GM19239 (cell line): ENCODE measurements at places on chromosomes 13 and 19.
A peak's percentile ranks its signal among the peaks of the same experiment; 100 is the strongest.

DNA sequence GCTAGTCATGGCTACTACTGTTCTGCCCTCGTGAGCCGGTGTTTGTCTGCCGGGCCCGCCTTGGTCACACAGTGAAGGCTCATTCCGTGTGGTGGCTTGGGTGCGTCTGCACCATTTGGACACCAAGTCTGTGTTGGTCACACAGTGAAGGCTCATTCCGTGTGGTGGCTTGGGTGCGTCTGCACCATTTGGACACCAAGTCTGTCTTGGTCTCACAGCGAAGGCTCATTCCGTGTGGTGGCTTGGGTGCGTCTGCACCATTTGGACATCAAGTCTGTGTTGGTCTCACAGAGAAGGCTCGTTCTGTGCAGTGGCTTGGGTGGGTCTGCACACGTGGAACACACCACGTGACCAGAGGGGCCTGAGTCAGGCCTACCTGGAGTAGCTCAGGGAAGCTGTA, 29.0 kb upstream of the DCUN1D2 start:
- no peak for DNase-seq

- no peak for DNase-seq
These were observed 800 bp downstream of the ETFB start for GRCh38 chr19:51365211-51365964.

DNA sequence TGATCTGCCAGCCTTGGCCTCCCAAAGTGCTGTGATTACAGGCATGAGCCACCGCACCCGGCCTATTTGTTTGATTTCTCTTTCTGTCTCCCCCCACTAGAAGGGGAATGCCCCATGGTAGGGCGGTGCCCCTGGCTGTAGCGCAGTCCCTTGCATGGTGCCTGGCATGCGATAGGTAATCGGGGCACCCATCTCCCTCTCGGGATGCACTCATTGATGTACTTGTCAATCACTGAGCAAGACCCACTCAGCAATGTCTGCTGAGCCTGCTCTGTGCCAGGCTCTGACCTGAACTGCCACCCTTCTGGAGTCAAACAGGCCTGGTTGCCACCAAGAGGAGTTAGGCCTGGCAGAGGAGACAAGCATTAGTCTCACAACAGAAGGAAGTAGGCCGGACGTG, 19.8 kb downstream of the DNM2 start:
- DNase-seq = no peak

DNA sequence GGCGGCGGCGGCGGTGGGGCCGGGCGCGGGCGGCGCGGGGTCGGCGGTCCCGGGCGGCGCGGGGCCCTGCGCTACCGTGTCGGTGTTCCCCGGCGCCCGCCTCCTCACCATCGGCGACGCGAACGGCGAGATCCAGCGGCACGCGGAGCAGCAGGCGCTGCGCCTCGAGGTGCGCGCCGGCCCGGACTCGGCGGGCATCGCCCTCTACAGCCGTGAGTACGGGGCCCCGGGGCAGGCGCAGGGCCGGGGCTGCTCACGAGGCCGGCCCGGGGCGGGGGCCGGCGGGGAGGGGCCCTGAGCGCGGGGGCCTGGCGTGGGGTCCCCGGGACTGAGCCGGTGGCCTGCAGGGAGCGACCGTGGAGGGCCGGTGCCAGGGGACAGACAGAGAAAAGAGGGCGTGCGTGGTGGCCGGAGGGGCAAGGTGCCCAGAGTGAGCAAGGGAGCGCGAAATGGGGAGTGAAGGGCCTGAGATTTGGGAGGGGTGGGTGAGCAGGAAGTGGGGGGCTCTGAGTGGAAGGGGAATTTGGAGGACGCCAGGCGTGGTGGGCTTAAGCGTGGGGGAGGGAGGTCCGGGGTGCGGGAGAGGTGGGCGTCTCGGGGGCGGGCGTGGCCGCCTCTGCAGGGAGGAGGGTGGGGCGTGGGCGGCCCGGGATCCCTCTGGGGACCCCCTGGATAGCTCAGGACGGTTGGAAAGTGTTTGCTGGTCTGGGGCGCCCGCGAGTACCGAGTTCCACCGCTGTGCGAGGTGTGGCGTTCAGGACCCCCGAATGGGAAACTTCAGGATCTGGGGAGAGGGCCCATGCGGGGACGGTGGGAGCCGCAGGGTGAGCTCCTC, 575 bp downstream of the CARM1 start:
- DNase-seq = no peak

DNA sequence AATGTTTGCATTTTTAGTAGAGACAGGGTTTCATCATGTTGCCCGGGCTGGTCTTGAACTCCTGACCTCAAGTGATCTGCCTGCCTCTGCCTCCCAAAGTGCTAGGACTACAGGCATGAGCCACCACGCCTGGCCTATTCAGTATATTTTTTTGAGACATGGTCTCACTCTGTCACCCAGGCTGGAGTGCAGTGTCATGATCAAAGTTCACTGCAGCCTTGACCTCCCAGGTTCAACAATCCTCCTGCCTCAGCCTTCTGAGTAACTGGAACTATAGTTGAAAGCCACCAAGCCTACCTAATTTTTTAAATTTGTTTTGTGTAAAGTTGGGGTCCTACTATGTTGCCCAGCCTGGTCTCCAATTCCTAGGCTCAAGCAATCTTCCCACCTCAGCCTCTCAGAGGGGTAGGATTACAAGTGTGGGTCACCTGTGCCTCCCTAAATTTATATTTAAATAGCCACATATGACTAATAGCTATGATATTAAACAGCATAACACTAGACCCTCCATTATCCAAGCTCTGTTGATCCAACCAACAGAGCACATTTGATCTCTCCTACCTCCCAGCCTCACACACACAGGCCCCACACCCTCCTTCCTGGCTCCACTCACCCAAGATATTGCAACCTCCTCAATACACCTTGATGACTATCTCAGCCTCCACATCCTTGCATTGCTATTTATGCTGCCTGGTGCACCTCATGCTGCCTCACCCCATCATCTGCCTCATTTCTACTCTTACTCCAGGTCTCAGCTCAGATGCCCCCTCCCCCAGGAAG, 2.1 kb upstream of the CEACAM19 start:
- DNase-seq = no peak

DNA sequence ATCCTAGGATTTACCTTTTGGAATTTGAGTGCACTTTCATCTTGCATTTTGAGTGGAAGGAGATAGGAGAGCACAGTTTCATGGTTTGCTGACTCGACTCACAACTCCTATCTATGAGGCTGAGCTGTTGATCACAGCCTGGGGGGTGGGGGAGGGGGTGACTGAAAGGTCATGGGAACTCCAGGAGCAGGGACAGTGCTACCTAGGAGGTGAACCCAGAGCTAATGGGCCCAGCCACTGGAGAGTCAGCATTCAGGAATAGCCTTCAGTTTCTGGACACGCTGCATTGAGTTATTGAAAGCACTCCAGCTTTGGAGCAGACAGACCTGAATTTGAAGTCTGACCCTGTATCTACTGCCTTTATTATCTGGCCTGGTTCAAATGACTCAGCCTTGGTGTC, 339.9 kb downstream of the SLC7A1 start:
- no peak for DNase-seq

- DNase-seq = no peak
These were observed 34.4 kb downstream of the LYL1 start for GRCh38 chr19:13068085-13068846.

DNA sequence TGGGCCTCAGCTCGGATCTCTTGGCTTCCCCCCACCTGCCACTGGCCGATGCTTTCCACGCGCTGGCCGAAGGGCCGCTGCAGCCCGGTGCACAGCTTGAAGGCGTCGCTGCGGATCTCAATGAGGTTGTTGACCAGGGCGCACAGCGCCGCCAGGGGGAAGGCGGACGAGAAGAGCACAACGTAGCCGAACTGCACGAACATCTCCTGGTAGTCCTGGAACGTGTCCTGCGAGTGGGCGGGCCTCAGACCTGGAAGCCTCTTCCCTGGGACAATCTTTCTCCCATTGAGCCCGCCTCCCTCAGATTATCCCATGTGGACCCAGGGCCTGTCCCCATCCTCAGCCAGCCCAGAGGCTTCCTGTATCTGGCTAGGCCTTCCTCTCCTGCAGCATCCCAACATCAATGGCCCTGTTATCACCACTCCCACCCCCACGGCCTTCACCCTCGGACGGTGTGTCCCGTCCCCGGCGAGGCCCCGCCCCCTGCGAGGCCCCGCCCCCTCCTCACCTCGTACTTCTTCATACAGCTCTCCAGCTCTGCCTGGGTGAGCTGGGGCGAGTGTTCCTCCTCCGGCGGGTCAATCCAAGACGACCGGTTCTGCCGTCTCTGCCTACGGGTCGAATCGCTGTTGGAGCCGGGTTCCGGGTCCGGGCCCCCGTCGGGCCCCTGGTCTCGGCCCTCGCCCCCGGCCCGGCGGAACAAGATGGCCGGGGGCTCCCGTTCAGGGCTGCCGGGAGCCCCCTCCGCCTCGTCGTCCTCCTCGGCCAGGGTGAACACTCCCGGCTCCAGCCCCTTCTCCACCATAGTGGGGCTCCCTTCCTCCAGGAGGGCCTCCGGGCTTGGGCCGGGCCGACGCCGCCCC, 6.8 kb downstream of the ANO8 start:
- DNase-seq = peak; percentile 85

GRCh38 chr19:801030-801860, 4.0 kb downstream of the PTBP1 start:
- DNase-seq = no peak

DNA sequence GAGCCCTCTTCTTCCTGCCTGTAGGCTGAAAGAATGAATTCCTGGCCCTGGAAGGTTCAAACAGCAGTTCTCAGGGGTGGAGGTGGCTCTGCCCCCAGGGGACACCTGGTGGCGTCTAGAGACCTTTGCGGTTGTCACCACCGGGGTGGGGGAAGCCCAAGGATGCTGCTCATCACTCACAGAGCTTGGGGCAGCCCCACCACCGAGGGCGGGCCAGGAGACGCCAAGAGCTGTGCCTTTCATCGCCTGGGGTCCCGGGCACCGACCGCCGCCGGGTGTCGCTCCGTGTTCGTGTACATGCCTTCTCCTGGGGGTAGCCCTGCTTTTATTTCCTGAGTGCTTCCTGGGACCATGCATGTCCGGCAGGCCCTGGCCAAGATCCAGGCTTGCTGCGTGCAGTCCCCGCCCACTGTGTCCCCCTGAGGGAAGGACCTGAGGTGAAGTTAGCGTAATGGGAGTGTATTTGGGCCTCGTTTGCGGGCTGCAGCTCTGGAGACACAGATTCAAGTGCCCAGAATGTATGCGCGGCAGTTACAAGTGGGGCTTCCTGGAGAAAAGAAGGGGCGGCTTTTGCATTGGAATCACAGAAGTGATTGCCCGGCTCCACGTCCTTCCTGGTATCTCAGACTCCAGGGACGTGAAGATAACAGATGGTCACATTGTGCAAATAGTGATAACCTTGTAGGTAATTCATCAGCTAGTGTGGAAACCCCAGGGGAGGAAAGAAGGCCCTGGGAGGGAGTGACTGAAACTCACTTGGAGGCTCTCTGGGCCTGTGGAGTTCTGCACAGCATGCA, 7.8 kb downstream of the DOT1L start:
- DNase-seq = peak; percentile 87

DNA sequence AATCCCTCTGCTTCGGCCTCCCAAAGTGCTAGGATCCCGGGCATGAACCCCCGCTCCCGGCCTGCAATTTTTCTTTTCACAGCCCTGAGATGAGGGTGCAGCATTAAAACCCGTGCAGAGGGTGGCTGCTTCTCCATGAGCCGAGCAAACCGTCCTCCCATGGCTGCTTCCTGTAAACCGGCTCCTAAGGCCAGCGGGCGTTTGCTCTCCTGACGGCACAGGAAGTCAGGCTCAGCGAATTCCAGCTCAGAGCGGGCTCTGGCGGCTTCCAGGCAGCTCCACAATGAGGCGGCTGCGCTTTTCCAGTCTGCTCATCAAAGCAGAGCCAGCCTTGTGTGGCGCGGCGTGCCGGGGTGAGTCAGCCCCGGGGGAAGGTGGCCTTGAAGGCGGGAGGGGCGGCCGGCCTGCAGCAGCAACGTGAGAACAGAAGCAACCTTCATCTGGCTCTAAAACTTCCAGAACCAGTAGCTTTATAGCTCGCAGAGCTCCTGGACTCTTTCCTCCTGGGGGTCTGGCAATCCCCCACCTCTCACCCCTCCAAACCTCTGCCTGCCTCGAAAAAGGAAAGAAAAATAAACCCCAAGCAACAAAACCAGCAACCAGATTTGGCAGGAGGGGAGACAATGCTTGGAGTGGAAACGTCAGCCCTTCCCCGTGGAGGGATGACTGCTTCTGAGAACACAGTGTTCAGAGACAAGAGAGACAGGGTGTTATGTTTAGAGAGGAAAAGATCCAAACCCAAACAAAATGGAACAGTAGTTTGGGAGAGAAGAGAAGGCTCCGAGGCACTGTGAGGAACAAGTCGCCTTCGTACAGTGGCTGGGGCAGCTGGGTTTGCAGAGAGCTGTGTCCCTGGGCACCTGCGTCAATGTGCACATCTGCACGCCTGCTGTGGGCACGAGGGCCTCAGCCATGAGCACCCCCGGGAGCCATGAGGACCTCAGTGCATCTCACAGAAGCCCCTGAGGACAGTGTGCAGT, 67.8 kb downstream of the GADD45B start:
- DNase-seq = peak; percentile 52

DNA sequence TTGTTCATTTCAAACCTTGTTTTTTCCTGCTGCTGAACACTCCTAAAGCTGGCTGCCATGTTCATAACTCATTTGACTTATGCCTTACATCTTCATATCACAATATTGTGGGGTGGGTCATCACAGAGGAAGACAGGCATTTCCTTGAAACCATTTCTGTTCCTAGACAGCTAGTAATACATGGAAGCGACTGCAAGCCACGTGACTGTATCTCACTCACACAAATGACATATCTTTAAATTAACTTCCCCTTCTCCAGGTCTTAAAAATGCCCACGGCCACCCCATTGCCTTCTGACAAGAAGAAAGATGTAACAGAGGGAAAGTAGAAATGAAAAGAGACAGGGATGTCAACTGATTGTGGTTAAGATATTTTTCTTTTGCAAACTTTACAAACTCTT, 236.8 kb downstream of the LMO7 start:
- DNase-seq = no peak

- DNase-seq = no peak
These were observed 121.8 kb downstream of the AKAP11 start for GRCh38 chr13:42393573-42394360.

DNA sequence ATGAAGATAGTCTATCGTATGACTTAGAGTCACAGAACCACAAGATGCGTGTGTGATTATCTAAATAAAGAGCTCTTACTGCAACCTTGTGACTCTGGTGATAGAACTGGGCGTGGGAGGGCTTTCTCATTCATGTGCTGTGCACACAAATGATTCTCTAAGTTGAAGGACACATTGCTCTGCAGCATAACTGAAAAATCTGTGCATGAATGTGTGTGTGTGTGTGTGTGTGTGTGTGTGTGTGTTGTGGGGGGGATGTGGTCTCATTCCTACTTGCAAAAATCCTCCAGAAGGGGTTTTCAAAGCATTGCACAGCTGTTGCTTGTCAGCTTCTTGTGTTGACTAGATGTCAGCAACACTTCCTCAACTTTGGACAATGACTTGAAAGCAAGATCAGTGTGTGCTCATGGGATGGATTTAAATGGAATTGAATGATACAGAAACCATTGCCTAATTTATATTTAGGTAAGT, 22.4 kb downstream of the LRCH1 start:
- DNase-seq = no peak

DNA sequence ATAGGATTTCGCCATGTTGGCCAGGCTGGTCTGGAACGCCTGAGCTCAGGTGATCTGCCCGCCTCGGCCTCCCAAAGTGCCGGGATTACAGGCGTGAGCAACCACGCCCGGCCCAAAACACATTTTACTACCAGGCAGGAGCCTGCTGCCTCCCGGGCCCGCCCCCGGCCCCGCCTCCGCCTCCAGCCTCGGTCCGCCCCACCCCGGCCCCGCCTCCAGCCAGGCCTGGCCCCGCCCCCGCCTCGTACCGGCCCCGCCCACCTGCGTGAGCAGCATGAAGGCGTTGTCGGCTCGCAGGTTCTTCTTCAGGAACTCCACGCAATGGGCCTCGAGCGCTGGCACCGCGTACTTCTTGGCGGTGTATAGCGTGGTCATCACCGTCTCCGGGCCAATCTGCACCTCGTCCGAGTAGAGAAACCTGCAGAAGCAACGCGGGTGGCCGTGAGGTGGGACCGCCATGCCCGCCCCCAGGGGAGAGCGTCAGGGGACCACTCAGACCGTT, 22.7 kb downstream of the BTBD2 start:
- no peak for DNase-seq
